ENCODE measurements at places on chromosomes 12 and 14. TPM values are rescaled to one million over a fixed set of nuclear protein-coding genes. Genes with fewer than 3 reads are reported as not detected.

Gene CMKLR1
- not detected for total RNA-seq

Gene RHOJ
- total RNA-seq = not detected

Gene MMP14
- total RNA-seq = 2.1 TPM

Gene WNT1
- total RNA-seq = not detected

Gene GPX2
- total RNA-seq = not detected

Gene DBX2
- not detected for total RNA-seq

Gene C12orf54
- total RNA-seq = not detected

Gene PPP4R4
- 21.4 TPM for total RNA-seq

Gene TBX5
- total RNA-seq = not detected

Gene FGF23
- total RNA-seq = not detected

Gene SLC10A1
- total RNA-seq = not detected

Gene PA2G4
- total RNA-seq = 446 TPM

Gene VASH1
- total RNA-seq = 5.3 TPM

Gene ABHD12B
- not detected for total RNA-seq

Gene TEX52
- total RNA-seq = not detected

Gene TTC9
- 8.3 TPM for total RNA-seq

Gene ST8SIA1
- total RNA-seq = 1.6 TPM

Data from activated CD4-positive, alpha-beta T cell treated with anti-CD3 and anti-CD28 coated beads for 36 hours (primary cell).